Spinal cord (tissue), 10 donors: ENCODE measurements at places on chromosomes 1 and 21.
A peak's percentile ranks its signal among the peaks of the same experiment; 100 is the strongest.

DNA sequence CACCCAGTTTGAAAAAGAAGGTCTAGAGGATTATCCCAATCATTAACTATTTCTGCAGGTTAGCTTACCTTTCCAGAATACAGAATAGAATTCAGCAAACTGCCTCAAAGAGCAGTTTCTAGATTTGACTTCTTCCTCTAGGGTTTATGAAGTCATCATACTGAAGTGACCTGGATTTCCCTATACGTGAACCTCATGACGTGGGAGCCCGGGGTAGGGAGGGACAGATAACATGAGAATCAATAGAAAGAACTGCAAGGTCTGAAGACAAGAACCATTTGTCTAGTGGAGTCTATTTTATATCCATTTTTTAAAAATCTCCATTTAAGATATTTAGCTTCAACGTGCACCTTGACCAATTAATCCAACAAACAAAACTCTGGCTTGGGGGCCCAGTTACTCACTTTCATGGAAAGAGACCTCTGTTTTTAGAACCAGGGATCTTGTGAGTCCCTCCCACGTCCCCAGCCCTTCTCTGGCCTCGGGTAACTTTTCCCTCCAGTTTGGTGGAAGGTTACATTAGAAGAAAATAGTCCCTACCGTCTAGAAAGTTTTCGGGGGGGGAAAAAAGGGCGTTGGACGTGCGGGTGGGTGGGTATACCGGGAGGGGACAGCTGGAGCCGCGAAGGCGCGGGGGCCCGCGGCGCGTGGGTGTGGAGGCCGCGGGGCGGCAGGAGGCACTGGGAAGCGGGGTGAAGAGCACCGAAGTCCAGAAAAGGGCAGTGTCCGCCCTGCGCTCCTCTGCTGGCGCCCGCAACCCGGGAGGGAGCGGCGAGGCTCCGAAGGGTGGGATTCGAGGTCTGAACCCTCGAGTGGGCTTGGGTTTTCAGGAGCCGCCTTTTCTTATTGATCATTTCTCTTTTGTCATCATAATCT is 13.8 kb upstream of the POGZ start:
- DNase-seq: peak; percentile 41

GRCh38 chr1:75984781-75985180 is 52.6 kb upstream of the ASB17 start:
- no peak for DNase-seq

DNA sequence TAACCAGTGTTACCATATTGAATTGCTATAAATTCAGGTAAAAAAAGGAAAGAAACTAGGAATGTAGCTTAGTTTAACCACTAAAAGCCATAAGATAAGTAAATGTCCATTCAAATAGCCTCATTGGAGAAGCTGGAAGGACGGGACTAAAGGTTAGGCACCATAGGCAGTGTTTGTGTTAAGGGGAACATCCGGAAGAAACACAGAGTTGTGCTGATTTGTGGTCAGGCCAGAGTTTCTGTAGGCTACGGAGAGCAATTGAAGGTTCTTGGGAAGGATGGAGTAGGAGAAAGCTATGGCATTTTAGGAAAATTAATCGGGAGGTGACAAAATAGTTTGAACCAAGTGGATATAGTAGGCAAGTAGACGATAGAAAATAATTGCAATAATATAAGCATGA is 1.3 kb upstream of the KCNJ10 start:
- DNase-seq: no peak

GRCh38 chr1:168709405-168710363 is 19.3 kb downstream of the DPT start:
- DNase-seq: no peak

DNA sequence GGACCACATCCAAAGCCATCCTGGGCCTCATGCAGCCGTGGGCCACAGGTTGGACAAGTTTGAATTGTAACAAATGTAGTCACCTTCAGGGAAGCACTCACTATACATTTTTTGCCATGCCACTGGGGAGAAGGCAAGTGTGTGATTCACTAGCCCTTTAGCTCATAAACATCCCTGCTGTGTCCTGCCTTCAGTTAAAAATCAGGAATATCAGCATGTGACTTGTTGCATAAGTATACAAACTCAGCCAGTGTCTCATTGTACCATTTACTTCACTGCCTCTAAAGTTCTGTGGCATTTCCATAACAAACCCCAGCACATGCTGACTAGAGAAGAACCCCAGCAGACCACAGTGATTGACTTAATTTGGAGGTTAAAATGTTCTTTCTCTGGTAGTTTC is 142.0 kb upstream of the C1orf105 start:
- no peak for DNase-seq

- DNase-seq: no peak
Measured at GRCh38 chr1:202976633-202977032, 9.6 kb upstream of the CYB5R1 start.

DNA sequence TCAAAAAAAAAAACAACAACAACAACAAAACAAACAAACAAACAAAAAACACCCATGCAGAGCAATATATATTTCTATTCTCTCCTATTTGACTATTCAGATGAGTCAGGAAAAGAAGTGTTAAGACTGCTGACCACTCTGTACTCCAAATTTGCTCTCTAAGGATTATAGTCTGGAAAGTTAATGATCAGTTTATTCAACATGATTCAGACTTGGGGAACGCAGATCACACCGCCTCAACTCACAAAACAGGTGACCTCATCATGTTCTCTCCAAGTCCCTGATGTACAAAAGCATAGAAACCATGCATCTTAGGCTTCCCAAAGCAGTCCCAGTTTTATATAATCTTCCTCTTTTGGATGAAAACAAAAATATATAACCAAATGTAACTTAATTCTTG is 51.9 kb upstream of the PRRC2C start:
- DNase-seq: no peak

GRCh38 chr1:66984491-66984890 is 59.7 kb downstream of the MIER1 start:
- DNase-seq: no peak

GRCh38 chr21:31233711-31234110 is 110.3 kb downstream of the TIAM1 start:
- DNase-seq: no peak

- DNase-seq: no peak
Measured at GRCh38 chr1:60765204-60765603, 317.2 kb upstream of the NFIA start.

DNA sequence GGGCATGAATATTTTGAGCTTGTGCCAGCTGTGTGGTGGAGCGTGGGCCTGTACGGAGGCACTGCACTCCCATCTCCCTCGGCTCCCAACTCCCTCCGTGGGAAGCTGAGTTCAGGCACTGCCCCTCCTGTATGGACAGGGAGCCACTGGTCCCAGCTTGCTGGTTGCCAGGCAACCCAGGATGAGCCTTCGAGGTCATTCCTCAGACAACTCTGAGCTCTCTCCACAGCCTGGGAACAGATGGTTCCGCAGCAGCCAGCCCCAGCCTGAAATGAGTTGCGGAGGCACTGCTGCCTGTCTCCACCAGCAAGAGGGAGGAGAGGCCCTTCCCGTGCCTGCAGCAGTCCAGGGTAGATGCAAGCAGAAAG is 58.4 kb upstream of the TENT5B start:
- peak; percentile 44 for DNase-seq

GRCh38 chr1:2330519-2331199 is 60.7 kb downstream of the MORN1 start:
- DNase-seq: no peak

DNA sequence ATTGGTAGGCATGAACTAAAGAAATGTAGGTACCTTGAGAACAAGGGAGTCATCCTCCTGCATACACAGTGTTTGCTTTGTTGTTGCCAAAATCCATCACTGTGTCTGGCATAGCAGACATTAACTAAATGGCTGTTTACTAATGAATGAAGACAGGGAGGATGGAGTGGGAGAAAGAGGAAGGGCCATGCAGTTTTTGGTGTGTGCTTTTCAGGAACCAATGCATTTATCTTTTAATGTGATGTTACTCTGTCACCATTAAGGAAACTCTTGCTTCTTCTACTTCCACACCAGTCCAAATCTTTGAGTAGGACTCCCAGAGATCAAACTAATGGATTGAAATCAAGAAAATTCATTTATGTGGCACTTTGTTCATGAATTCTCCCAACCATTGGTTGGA is 55.6 kb upstream of the DUSP10 start:
- no peak for DNase-seq

GRCh38 chr1:245881767-245882391 is 625.2 kb downstream of the SMYD3 start:
- DNase-seq: no peak

DNA sequence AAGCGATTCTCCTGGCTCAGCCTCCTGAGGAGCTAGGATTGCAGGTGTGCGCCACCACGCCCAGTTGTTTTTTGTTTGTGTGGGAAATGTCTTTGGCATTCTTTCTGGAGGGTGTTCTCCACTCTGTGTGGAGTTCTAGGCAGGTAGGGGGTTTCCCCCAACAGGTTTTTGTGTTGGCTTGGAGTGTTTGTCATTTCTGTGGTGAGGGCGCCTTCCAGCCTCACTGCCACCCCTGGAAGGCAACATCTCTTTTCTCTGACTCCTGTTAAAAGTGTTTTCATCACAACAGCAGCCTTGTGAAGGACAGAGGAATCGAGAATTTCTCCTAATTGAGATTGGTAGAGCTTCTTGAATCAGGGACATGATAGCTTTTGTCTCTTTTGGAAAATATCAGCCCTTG is 69.7 kb downstream of the PRKCZ start:
- no peak for DNase-seq

- DNase-seq: peak; percentile 91
Measured at GRCh38 chr1:218459878-218460711, 115.0 kb downstream of the TGFB2 start.

DNA sequence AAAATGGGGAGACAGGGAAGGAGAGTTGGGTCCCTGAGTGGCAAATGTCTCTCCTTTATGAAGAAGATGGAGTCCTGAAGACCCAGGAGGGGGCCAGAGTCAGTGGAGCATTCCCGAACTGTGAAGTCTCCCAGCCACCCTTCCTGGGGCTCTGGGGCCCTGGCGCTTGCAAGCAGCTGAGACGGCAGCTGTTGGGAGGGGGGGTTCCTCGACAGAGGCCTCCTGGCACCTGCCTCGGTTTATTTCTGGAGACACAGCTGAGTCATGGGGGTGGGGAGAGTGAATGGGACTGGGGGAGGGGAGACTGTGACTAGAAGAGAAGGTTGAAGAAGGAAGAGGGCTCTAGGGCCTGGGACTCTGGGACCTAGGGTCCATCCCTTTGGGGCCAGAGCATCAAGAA is 14.0 kb downstream of the NES start:
- no peak for DNase-seq

DNA sequence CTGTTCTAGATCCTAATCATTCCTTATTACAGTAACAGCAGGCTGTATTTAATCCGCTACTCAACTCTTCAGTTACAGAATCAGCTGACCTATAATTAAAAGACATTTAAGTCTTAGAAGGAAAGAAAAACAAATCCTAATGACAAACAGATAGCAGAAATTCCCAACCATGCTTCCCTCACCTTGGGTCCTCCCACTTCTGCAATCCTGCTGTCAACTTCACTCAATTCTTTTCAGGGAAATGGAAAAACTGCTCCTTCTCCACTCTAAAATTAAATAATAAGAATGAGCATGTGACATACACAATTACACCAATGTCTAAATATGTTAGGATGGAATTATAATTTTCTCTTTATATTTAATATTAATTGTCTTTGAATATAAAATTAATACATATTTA is 182.6 kb upstream of the LYPLAL1 start:
- DNase-seq: no peak

DNA sequence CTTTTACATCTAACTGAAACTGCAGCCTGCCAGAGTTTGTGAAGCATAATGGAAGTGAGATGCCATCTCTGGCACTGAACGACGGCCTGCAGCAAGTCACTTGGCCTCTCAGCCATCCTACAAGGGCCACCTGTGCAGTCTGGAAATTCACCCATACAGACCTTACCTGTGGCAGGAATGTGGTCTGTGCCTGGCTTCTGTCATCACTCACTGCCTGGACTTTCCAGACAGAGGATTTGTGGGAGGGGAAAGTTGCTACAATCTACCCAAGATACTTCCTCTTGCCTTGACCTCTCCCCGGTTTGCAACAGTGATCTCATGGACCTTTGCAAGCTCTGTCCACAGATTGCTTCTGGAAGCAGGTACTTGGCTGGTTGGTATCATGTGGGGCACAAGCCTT is 58.4 kb upstream of the ATP1B1 start:
- no peak for DNase-seq

DNA sequence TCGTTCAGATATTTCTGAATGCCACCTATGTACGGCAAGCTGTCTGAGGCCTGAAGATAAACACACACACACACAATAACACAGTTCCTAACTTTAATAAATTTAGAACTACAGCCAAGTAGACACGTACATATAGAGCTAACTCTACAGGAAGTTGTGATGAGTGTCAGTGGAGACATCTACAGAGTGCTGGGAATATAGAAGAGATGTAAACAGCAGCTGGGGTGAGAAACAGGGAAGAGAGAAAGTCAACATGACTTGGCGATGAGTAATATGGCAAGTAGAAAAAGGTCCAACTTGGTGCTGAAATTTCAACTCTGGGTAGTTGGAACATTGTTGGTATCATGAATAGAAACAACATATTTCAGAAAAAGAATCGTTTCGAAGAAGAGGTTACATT is 206.5 kb downstream of the ZP4 start:
- no peak for DNase-seq

DNA sequence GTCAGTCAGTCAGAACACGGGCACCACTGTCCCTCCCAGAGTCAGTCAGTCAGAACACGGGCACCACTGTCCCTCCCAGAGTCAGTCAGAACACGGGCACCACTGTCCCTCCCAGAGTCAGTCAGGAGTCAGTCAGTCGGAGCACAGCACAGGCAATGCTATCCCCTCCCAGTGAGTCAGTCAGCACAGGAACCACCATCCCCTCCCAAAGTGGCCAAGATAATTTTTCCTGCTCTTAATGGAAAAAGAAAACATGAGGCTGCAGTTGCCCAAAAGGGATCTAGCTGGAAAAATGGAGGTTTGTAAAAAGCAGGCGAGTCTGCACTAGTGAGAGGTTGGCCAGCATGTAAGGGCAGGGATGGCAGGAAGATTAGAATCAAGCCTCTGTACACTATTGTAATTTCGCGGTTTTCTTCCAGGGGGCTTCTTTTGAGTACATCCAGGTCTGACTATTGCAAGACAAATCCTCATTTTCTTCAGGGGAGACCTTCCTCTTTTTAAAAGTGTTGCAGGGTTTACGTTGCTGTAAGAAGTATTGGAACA is 213.8 kb downstream of the SIPA1L2 start:
- DNase-seq: no peak

DNA sequence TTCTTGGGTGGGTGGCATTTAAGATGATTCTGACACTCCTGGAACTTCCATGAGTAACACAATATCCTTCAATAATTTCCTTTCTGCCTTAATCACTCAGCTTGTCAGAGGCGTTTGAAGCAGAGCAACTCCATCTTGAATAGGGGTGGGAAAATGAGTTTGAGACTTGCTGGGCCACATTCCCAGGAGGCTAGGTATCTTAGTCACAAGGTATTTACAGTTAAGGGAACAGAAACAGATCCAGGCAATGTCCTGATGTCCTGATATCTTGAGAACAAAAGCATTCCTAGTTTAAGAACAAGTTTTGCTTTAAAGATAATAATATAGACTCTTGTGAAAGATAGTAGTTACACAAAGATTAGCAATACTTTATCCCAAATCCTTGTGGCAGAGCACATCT is 76.6 kb upstream of the KIAA0040 start:
- DNase-seq: no peak

GRCh38 chr21:44571296-44571695 is 2.2 kb upstream of the KRTAP10-4 start:
- DNase-seq: no peak

GRCh38 chr21:16137106-16137505 is 407.3 kb downstream of the USP25 start:
- DNase-seq: no peak

- no peak for DNase-seq
Measured at GRCh38 chr1:112599477-112599876, 19.5 kb downstream of the ST7L start.

GRCh38 chr1:55034476-55035133 is 4.7 kb upstream of the PCSK9 start:
- no peak for DNase-seq
